ENCODE measurements at places on chromosomes 2 and 18.

GRCh38 chr2:17747684-17748452 lies 5.7 kb downstream of the SMC6 start:
- H3K27ac ChIP-seq, result no peak overlapping the region
- H3K36me3 ChIP-seq, result peaks cover 6% of the 10 kb centered on the region
- H3K4me1 ChIP-seq, result peaks cover 20% of the 10 kb centered on the region

GRCh38 chr2:109255654-109256053 lies 126.6 kb downstream of the SH3RF3 start:
- H3K36me3 ChIP-seq, result no peaks in the 10 kb centered on the region
- no peak for DNase-seq
- H3K27me3 ChIP-seq, result no peaks in the 10 kb centered on the region
- no peak overlapping the region for H3K4me3 ChIP-seq
- H3K4me1 ChIP-seq, result peaks cover 80% of the 10 kb centered on the region

DNA sequence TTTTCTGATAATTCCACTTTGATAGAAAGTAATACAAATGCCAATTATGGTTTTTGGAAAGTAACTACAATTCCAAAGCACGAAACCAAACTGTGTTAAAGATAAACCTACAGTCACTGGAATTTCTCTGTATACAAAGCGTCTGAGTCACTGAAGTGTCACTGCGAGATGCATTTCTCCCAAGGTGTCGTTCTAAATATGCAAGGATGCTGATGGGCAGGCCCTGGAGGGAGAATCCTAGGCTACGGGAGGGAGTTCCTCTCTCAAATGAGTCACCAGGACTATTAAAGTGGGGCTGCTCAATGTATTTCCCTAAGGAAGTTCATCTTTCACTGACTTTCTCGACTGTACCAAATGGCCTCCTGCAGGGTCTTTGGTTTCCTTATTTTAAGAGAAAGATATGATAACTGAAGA lies 163.8 kb upstream of the STK17B start:
- DNase-seq, result no peak
- H3K27ac ChIP-seq, result peak overlapping the region; percentile 42
- H3K36me3 ChIP-seq, result peaks cover 2% of the 10 kb centered on the region
- no peak overlapping the region for H3K4me3 ChIP-seq
- no peaks in the 10 kb centered on the region for H3K27me3 ChIP-seq

DNA sequence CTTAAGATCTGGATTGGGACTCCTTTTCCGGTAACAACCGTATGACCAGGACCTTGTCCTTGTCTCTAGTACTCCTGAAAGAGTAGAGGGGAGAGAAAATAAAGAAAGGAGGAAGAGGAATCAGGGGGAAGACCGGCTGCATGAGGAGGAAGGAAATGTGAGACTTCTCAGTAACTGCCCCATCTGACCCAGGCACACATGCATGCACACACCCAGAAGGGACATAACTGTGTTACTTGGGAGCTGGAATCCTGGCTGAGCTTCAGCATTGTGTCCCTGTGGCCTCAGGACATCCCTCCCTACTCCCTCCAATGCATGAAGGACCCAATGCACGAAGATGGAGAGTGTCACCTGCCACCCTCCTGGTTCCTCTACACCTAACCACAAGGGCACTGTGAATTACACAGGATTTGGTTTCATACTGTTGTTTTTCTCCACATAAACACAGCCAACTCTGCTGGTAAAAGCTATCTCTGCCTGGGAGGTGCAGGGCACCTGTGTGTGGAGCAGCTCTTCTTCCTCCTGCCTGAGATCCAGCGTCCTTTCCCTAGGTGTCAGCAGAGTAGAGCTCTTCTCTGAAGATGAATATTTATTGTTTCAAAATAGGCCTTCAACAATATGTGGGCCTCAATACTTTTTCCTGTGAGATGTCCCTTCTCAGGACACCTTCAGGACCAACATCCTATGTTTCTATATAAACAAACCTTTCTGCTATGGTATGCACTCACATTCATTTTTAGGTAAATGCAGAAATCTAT lies 574.1 kb upstream of the ID2 start:
- H3K27ac ChIP-seq, result no peak overlapping the region
- no peaks in the 10 kb centered on the region for H3K36me3 ChIP-seq

GRCh38 chr18:34098109-34098508 lies 126.6 kb downstream of the NOL4 start:
- no peaks in the 10 kb centered on the region for H3K27me3 ChIP-seq
- H3K4me3 ChIP-seq, result no peak overlapping the region
- H3K27ac ChIP-seq, result no peak overlapping the region
- no peaks in the 10 kb centered on the region for H3K36me3 ChIP-seq
- H3K4me1 ChIP-seq, result peaks cover 2% of the 10 kb centered on the region

DNA sequence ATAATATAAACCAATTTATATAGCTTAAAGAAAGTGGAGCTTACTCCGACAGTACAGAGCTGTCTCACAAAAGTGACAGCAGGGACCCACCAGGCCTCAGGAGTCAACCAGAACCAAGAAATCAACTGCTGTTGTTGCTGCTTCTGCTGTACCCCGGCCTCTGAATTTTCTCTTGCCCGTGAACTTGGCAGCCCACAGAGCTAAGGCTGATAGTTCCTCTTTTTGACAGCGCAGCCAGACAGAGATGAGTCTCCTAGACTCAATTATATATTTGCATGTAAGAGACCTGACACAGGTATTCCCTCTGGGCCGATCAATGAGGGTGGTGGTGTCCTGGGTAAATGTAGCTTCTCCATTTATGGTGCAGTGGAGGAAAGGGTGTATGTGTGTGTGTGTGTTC lies 109.4 kb downstream of the KCTD1 start:
- peaks cover 14% of the 10 kb centered on the region for H3K4me1 ChIP-seq
- no peak for DNase-seq
- H3K4me3 ChIP-seq, result no peak overlapping the region
- no peak overlapping the region for H3K27ac ChIP-seq

DNA sequence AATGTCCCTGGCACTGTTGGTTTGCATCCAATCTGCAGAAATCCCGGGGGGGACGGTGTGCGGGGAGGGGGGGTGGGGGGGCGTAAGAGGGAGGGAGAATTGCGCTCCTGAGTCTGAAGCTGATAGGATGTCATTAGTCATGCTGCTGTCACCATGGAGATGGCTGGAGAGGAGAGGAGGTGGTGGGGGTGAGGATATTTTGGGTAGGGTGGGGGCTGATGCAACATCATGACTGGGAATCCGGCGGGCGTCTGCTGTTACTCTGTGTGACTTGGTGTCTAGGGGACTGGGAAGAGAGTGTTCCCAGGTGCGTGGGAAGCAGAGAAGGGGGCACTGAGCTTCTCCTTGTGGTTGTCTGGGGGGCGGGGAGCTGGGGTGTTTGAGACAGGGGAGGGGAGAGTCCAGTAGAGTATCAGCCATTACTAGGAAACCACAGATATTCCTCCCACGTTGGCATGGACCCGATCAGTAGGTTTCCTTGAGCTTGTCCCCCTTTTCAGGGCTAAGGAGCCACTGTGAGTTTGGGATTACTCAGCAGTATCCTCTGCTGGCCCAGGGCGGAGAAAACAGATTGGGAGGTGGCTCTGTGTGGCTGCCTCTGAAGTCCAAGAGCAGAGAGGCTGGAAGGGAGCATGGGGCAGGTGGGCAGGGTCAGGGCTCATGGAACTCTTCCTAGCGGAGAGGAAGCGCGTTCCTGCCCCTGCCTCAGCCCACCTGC lies 18.9 kb downstream of the TET3 start:
- H3K4me1 ChIP-seq, result peaks cover 86% of the 10 kb centered on the region
- H3K36me3 ChIP-seq, result peaks cover 2% of the 10 kb centered on the region
- H3K27me3 ChIP-seq, result no peaks in the 10 kb centered on the region
- no peak for DNase-seq
- peak overlapping the region; percentile 92 for H3K27ac ChIP-seq
- H3K4me3 ChIP-seq, result peak overlapping the region; percentile 82

DNA sequence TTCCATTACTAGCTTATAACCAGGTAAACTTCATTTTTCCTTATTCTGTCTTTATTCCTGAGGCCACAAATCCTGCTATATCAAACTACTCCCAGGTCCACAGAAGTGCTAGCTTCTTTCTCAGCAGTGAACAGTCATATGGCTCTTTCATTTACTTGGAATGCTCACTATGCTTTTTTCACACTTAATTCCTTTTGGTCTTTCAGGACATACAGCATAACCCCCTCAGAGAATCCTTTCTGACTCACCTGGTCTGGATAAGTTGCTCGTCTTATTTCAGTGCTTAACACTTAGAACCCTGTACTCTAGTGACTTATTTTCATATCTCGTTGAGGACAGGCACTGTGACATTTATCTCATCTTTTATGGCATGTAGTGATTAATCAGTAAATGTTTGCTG lies 325.0 kb upstream of the UBE2E3 start:
- no peak overlapping the region for H3K4me3 ChIP-seq
- H3K36me3 ChIP-seq, result no peaks in the 10 kb centered on the region
- no peak for DNase-seq
- H3K27ac ChIP-seq, result no peak overlapping the region
- no peaks in the 10 kb centered on the region for H3K27me3 ChIP-seq

Measured in osteocyte (in vitro differentiated cells).